ENCODE measurements at places on chromosomes 11 and 22. TPM values are rescaled to one million over a fixed set of nuclear protein-coding genes. Genes with fewer than 3 reads are reported as not detected.

APOBEC3B gene
- total RNA-seq: 30.2 TPM

OR5M10 gene
- total RNA-seq: not detected

SLC6A5 gene
- total RNA-seq: not detected

GAL3ST3 gene
- not detected for total RNA-seq

CRYBB2 gene
- total RNA-seq: not detected

LRRC74B gene
- not detected for total RNA-seq

CDC42BPG gene
- 1.9 TPM for total RNA-seq

EFCAB6 gene
- total RNA-seq: 0.70 TPM

LAYN gene
- total RNA-seq: 4.9 TPM

POU2AF2 gene
- total RNA-seq: not detected

GLYAT gene
- not detected for total RNA-seq

KRTAP5-10 gene
- total RNA-seq: not detected

SCN3B gene
- 0.11 TPM for total RNA-seq
